ENCODE measurements at places on chromosomes 16 and 17.

DNA sequence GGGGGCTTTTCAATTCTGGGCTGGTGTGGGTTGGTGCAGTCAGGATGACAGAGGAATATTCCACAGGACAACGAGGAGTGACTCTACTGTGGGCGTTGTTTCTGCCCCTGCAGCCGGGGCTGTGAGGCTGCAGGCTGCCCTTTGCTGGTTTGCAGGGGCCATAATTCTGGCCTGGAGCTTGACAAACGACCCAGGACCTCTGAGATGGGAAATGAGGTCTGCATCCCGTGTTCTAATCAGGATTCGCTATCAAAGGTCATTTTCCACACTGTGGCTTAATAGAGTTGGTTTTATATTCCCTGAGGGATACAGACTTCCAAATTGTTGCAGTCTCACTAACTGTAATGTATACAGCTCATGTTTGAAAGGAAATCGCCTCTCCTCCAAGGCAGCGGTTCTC, 180.9 kb downstream of the RPTOR start:
- DNase-seq = no peak

DNA sequence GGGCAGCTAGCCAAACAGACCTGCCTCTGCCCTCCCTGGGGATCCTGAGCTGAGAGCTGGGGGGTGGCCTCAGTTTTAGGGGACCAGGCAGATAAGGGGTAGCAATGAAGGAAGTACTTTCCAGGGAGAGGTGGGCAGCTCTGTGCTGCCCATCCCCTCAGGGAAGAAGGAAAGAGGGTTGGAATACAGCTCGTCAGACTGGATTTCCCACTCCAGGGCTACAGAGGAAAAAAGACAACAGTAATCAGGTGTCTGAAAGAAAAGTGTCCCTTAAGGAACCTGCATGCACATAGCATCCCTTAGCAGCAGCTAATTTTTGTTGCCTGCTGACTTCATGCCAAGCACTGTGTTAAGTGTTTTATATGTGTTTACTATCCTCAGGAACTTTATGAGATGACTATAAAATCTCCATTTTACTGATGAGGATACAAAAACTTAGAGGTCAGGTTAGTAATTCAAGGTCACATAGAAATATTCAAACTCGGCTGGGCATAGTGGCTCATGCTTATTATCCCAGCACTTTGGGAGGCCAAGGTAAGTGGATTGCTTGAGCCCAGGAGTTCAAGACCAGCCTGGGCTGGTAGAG, 3.2 kb upstream of the MRPL58 start:
- no peak for DNase-seq

DNA sequence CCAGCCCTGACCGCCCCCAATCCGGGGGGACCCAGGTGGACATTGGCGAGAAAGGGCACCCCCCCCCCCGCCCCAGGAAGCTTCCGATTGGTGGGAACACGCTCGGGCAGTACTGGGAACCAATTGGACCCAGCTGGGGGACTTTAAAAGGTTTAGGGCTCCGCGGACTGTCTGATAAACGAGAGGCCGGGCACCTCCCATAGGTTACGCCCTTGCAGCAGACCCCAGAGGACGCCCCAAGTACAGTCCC, 245 bp downstream of the TMEM256 start:
- DNase-seq = no peak

DNA sequence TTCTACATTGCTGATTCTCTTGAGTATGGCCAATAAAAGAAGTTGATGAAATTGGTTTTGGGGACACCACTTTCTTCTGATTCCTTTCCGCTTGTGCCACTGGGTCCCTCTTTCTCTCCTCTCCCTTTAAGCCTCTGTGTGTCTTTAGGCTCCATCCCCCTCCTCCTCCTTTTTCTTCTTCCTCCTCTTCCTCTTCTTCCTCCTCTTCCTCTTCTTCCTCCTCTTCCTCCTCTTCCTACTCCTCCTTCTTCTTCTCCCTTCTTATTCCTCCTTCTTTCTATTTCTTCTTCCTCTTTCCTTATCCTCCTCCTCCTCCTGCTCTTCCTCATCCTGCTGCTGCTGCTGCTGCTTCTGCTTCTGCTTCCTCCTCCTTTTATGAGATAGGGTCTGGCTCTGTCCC, 93.7 kb downstream of the CHD9NB start:
- no peak for DNase-seq

GRCh38 chr16:49281480-49281842, at the start of gene CBLN1:
Gene CBLN1 (minus strand): TSS chr16:49281838. CDS start chr16:49281465, 373 bp downstream.
- no peak for DNase-seq

DNA sequence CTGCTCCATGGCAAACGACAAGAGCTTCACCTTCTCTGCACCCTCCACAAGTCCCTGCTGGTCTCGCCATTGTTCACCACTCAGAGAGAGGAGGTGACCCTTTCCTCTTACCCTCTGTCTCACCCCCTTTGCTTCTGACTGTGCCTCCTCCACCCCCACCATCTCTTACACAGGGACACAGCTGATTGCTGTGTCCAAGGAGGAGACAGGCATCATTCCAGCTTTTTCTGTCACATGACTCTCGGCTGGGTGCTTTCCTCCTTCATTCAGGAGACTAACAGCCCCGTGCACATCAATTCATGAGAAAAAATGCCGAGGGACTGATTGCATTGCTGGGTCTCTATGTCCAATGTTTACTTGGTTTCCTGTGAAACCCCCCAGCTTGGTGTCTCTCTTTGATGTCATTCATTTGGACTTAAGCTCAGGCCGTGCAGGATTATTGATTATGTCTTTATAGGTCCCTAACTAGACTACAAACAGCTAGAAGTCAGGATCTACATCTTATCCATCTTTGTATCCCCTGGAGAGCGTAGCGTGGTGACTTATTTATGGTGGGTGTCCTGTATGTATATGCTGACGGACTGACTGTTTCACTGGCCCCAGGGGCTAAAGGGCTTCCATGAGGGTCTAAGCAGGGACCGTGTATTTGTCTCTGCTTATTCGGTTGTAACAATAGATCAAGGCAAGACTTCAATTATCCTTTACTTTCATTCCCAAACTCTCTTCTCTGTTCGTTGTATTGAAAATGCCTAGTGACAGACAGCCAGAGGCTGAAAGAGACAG, 82.2 kb upstream of the CDH13 start:
- DNase-seq = no peak

GRCh38 chr16:54385141-54385540, 98.6 kb upstream of the IRX3 start:
- no peak for DNase-seq

- no peak for DNase-seq
Measured at GRCh38 chr17:28384281-28385036, 13.0 kb downstream of the SARM1 start.

- no peak for DNase-seq
Measured at GRCh38 chr16:30009990-30010843, 610 bp downstream of the DOC2A start.

DNA sequence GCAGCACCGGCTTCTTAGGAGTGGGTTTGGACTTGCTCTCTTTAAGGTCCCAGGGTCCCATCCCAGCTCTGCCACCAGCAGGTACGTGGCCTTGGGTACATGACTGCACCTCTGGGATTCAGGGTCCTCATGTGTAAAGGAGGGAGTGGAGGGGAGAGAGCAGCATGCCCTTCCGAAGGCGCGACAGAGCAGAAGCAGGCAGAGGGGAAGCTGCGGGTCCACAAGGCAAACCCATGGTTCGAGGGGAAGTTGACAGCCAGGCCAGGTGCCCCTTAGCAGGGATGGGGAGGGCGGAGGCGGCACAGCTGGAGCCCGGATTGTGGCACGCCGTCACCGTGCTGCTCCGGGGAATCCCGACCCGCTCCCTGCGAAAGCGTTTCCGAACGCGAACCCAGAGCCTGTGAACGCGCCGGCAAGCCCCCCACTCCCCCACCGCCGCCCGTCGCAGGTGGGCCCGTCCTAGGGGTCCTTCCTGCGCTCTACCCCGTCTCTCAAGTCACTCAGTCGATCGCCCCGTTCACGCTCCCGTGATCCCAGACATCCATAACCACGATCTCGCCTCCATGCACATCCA, 4.1 kb upstream of the TBX2 start:
- DNase-seq = no peak

DNA sequence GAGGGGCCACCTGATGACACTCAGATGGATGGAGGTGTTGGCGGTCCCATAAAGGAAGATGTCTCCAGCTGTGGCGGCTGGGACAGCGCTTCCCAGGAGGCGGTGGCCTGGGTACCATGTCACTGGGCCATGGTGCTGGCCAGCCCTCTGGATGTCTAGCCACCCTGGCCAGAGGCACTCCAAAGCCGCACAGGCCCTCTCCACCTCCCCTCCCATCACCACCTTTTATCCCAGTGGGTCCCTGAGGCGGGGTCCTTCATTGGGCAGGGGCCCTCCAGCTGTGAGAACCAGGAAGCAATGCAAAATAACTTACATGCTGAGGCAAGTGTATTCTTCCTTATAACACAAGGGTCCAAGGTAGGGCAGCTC, 23.1 kb downstream of the RAB11FIP4 start:
- no peak for DNase-seq

DNA sequence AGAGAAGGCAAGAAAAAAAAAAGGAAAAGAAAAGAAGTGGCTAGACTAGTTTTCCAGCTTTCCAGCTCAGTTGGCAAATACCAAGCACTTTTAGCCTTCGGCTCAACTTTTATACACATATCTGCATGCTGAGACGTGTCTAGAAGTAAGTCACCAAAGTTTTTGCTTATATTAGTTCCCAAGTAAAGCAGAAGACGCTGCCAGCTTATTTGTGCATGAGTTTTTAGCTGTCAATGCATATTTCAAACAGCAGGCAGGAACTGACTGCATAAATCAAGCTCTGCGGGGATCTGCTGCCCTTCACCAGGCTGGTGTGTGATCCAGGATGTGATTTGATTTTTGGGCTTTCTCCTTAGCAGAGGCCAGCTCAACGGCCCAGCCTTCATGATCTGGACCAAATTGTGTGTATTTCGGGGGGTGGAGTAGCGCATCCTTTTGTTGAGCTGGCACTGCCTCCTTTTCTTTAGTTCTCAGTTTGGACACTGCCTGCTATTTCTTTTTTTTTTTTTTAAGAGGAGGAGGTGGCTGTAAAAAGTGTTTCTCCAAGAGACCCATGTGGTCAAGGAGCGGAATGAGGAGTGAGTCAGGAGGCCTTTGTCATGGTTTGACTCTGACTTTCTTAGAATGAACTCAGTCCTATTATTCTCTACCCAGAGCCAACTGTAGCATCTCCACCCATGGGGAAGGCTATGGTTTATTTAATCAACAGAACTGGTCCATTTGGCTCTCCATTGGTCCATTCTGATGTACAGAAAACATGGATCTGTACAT, 162.6 kb upstream of the XYLT1 start:
- no peak for DNase-seq

GRCh38 chr16:85627526-85628264, 14.6 kb downstream of the GSE1 start:
- no peak for DNase-seq

DNA sequence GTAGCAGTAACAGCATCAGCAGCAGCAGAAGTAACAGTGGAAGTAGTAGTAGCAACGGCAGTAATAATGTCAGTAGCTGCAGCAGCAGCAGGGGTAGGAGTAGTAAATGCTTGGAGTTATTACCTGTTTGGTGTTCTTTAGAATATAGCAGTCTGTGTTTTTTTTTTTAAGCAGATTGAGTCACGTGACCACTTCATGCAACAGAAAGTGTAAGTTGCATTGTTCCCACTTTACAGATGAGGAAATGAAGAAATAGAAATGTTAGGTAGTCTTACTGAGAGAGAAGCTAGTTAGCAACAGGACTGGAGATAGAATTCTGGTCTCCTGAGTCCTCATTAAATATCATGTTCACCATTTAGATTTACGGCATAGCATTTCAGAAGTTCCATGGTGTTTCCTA, 358.2 kb downstream of the HAPSTR1 start:
- DNase-seq = no peak

Data from CMK (cell line).